Glomerular endothelial cell (primary cell): ENCODE measurements at places on chromosomes 7 and 10.

DNA sequence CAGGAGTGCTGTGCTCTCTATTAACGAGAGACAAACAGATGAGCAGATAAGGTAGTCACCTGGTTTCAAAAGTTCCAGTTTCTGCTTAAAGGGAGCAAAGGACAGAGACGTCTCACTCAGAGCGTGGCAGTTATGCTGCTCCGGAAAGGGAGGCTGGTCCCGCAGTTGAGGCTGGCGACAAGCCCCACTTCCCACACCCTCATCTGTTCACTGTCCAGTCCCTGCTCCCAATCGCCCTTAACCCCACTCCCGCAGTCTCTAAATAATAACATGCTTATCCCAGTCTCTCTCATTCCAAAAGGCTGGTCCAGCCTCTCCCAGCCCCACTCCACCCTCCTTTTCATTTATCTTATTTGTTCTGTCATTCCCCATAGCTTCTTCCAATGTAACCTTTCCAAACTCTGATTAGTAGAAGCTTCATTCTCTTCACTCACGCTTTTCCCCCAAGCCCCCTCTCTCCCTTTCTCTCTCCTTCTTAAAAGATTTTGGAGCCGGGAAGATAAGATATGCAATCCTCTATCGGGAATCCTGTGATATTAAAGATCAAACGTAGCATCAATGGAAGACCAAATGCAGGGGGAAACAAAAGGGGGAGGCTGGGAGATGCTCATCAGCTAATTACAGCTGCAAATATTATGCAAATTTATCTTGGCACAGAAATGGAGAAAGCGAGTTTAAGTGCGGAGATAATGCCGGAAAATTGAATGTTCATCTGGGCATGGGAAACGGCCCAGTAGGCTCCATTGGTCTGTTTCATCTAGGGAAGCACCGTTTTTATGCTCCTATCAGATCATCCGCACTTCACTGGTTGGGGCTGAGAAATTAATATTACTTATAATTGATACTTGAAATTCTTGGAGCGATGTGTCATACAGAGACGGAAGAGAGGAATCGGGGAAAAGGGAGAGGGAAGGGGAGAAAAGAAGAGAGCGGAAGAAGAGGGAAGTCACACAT is 16.3 kb upstream of the GATA3 start:
- no peak for DNase-seq

DNA sequence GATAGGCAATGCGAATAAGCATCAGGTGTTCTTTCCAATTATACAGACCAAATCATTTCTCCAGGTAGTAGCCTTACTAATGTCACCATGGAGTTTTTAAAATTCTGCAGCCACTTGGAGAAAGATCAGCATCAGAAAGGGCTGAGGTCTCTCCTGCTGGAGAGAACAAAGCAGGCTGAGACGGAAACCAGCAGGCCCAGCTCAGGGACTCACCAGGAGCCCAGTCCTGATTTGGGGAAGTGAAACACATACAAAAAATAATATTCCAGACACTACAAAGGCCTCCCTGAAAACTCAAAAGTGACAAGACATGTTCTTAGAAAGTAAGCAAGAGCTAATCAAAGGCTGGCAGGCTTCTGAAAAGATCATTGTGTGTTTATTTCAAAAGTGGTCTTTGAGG is 207.1 kb upstream of the GHITM start:
- DNase-seq: no peak

- no peak for DNase-seq
Measured at GRCh38 chr10:103736763-103737162, 118.6 kb downstream of the SH3PXD2A start.

DNA sequence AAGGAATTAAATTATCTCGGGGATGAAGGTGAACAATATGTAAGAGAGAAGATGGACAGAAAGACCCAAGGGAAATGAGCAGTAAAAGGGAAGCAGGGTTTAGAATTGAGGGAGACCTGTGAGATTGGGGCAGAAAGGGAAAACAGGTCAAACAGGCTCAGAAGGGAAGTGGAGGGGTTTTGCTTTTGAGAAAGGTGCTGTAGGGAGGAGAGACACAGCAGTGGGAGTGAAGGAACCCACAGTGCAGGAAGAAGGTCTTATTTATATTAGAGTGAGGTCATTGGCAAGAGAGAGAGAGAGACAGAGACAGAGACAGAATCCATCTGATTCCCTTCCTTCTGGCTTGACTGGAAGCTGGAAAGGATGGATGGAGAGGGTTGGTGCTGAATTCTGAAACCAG is 3.5 kb upstream of the TCAF1 start:
- no peak for DNase-seq

GRCh38 chr7:97973206-97973658 is 16.8 kb downstream of the OCM2 start:
- no peak for DNase-seq
